ENCODE measurements at places on chromosomes 7 and 10. TPM values are rescaled to one million over a fixed set of nuclear protein-coding genes. Genes with fewer than 3 reads are reported as not detected.

DNA sequence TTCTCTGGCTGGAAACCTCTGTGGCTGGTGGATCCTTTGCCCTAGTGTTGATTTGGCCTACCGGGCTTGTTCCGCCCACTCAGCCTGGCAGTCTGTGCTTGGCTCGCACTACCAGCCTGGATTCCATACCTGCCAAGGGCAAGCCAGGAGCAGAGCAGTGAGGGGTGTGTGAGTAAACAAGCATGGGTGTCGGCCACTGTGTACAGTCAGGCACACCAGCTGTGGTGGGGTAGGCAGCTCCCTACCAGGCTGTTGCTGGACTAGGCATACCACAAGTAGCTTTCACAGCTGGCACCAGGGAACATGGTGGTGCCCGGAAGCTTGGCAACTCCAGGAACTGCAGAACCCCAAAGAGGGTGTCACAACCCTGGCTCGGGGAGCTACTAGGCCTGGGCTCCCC, 942.9 kb upstream of the LRRN3 start:
- no peak for DNase-seq

DNA sequence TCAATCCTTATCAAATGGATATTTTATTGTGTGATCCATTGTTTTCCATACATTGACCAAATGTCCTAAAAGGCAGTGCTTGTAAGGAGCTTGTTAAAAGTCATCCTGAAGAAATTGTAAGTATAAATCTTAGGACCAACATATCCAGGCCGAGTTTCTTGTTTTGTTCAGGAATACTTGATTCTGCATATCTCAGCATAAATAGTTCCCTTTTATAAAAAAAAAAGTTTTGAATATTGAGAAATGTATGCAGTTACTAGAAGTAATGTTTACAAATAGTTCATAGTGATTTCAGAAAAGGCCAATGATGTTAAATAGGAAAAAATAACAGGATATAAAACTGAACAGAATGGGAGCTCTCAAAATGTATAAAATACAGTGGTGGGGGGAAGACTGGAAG, 6.6 kb downstream of the GRID1 start:
- DNase-seq: no peak

DNA sequence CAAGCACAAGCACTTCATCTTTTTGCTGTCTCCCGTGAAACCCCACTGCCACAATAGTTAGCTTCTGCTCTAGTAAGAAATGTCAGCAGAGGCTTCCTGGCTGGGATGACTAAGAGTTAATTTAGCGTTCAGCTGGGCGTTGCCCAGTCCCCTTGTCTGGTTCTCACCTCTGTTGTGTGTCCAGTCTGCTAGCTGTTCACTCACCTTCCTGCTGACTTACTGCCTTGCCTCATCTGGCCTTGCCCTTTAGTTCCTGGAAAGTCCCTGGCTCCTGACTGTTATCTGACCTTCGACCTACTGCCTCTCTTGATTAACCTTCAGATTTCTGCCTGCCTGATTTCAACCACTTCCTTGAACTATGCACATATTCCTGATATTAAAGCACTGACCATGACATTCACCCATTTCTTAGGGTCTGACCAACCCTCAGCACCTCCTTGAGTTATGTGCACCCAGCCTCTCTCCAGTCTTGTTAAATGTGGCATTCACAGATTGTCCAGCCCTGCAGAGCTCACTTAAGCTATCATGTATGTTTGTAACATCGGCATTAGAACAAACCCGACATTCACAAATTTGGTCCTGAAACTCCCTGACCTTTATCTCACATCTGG, 30.3 kb downstream of the C7orf33 start:
- DNase-seq: no peak

GRCh38 chr10:104804880-104805279, 163.8 kb downstream of the SORCS3 start:
- no peak for DNase-seq

GRCh38 chr10:63140077-63140476, 6.9 kb downstream of the NRBF2 start:
- no peak for DNase-seq

DNA sequence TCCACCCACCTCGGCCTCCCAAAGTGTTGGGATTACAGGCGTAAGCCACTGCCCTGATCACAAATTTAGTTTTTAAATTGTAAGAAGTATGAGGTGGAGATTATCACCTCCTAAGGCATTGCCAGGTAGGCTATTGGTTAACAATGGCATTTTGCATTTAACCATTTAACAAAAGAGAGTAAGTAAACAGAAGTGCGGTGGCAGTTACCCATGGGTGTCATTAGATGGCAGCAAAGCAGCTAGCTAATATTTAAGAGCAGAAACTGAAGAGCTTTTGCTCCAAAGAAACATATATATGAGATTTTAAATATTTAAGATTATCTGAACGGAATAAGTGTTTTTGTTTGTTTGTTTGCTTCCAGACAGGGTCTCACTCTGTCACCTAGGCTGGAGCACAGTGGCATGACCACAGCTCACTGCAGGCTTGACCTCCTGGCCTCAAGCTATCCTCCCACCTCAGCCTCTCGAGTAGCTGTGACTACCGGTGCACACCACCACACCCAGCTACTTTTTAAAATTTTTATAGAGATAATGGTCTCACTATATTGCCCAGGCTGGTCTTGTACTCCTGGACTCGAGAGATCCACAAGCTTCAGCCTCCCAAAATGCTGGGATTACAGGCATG, 325.5 kb upstream of the C7orf33 start:
- no peak for DNase-seq

HECW1 gene
- not detected for total RNA-seq

DRGX gene
- total RNA-seq: not detected

DNA sequence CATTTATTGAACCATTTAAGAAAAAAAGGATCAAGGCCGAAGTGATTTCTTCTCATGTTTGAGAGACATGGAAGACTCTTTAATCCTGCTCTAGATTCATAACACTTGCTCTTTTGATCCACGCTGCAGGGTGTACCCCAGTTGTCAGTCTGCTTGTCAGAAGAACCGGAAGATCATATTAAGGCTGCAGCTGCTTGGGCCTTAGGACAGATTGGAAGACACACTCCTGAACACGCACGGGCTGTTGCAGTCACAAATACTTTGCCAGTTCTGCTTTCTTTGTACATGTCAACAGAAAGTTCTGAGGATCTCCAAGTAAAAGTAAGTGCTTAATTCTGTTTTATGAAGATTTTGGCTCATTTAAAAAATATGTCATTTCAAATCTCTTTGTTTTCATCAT, 46.3 kb downstream of the SPAG6 start:
- DNase-seq: no peak

All from glomerular endothelial cell (primary cell).